ENCODE measurements at places on chromosomes 7 and 10. TPM values are rescaled to one million over a fixed set of nuclear protein-coding genes. Genes with fewer than 3 reads are reported as not detected.

DNA sequence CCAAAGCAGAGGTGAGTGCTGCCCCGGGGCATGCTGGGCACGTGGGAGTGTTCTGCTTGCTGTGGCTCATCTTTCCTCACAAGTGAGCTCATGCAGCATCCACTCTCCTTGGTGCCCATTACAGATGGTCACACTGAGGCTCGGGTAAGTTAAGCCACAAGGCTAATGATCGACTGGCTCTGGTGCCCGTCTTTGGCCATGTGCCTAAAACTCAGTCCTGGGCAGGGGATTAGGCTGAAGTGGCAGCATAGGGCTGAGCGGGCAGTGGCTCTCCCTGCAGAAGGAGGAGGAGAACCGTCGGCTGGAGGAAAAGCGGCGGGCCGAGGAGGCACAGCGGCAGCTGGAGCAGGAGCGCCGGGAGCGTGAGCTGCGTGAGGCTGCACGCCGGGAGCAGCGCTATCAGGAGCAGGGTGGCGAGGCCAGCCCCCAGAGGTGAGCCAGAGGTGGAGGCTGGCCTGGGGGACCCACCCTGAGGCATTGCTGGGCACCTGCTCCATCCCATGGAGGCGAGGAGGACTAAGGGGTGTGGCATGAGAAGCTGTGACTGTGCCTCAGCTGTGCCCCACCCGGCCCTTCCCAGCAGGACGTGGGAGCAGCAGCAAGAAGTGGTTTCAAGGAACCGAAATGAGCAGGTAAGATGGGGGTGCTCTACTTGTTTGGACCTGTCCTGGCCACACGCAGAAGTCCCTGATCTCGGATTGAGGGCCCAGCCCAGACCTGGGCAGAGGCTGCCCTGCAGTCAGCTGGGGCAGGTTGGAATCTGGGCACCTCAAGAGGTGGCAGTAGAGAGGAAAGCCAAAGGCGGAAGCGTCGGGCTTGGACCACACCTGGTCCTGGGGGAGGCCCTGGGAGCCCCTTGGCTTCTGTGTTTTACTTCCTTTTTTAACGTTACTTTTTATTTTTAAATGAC, 7.3 kb downstream of the PGAM2 start:
- DNase-seq = peak; percentile 72

The CRTAC1 gene
- 3.2 TPM for total RNA-seq

GRCh38 chr10:99888622-99889021, 106.2 kb downstream of the ABCC2 start:
- no peak for DNase-seq

DNA sequence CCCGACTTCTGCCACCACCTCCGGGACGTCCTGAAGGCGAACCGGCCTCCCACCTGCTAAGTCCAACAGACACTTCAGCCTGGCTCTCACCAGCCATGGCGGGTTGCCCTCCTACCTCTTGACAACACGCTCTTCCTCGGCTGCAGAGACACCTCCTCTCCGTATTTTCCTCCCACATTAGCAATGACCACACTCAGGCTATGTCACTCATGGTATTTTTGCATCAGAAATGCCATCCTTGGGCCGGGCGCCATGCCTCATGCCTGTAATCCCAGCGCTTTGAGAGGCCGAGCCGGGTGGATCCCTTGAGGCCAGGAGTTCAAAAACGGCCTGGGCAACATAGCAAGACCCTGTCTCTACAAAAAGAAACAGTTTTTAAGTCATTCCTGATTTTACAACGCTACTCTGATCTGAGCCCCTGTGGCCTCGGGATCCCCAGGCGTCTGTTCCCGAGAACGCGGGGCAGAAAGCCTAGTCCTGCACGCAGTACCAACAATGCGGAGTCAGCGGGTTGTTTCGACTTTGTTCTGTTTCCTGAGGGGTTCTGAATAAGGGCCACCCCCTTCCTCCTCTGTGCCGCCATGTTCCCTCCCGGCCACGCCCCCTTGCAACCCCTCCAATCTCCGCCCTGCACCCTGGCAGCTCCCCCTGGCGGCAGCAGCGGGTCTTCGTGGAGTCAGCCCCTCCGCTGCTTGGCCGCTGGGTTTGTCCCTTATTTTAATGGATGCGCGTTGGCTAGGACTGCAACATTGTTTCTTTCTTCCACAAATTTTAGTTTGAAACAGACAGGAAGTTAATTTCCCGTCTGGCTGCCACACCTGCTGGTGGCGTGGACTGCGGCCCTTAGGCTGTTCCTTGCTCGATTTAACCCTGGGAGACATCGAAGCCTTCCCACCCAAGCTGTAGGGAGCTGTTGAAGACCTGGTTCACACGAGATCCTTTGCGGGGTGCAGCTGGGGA, 9.7 kb upstream of the ZFAND2A start:
- DNase-seq = peak; percentile 89

- DNase-seq = no peak
These were observed 7.7 kb downstream of the HDAC9 start for GRCh38 chr7:18503126-18503866.

The MRLN gene
- not detected for total RNA-seq

The HYAL4 gene
- total RNA-seq = 0.32 TPM

DNA sequence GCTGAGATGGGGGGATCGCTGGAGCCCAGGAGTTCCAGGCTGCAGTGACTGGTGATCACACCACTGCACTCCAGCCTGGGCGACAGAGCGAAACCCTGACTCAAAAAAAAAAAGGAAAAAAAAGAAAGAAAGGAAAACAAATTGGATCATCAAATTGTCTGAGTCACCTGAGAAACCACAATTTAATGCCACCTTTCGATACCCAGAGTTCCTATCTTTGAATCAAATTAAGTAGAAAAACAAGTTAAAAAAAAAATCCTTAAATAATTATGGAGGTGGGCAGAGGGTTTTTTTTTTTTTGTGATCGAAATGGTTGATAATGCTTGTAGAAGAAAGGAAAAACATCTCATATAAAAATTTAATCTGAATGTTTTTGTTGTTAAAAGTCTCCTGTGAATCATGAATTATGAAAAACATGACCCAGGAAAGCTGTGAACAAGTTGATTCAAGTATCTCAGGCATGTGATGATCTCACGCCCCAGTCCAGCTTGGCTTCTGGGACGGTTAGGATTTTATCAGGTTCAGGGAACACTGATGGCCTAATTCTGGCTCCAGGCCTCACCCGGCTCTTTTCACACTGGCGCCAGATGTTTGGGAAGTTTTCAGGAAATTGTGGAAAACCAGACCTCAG, 25.3 kb upstream of the CUX1 start:
- peak; percentile 72 for DNase-seq

- DNase-seq = no peak
These were observed 31.8 kb downstream of the KLRG2 start for GRCh38 chr7:139451638-139452037.

DNA sequence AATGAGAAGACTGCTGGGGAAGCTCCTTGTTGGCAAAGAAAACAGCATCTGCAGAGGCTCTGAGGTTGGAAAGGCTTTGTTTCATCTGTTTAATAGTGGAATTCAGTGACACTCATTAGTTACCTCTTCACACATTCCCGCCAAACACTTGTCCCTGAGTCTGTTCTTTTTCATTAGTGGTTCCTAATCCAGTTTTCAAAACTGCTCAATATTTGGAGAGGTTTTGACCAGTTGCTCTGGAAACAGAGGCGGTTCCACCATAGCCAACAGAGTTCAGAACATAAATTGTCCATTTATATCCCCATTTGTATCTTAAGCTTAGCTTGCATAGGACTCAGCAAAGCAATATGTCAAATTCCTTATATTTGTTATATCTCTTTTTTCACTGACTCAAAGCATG, 754.6 kb downstream of the AUTS2 start:
- no peak for DNase-seq

GRCh38 chr10:114632869-114633715, 25.0 kb downstream of the ABLIM1 start:
- no peak for DNase-seq

The TUBB8 gene
- total RNA-seq = not detected

The TFR2 gene
- total RNA-seq = 0.13 TPM

DNA sequence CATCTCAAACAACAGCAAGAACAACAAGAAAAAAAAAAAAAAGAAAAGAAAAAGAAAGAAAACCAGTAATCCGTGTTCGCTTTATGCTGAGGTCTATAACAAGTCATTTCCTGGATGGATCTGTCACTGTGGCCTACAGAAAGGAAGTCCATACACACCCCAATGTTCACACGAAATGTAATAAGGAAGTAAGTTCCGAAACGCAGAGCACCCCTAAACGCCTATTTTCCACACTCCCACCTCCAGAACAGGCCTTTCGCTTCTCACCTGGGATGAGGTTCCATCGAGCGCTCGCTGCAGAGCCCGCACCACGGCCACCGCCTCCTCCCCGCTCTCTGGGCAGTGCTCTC, 735 bp downstream of the ZNF394 start:
- DNase-seq = no peak

GRCh38 chr7:148535217-148535616, 55.3 kb upstream of the C7orf33 start:
- DNase-seq = no peak

DNA sequence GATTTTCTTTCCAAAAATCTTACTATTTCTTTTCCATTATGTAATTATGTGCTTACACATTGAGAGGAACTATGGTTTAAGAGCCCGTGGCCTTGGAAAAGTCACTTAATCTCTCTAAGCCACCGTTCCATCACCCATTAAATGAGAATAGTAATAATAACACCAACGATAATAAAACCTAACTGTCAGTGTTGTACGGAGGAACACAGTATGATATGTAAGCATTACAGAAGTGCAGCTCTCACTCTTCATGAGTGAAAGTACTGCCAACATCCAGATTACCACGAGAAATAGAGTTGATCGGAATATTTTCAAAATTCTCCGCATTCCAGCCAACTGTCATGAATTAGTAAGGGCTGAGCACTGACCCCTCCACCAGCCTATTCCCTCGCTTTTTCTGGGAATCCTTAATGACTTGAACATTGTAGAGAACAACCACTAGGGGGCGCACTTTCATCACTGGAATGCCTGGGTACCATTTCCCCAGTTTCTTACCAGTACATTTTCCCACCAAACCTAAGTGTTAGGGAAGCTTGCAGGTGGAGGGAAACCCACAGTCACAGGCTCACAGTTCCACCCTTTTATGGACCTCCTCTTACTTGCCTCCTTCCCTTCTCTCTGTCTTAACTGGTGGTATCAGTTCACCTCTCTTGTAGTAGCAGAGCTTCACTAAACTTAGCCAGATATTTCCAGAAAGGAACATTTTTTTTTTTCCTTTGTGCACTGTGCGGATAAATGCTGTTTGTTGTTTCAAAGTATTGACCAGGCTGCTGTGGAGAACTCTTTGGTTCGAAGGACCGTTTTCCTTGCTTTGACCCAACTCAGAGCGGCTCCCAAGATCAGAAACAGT, 27.8 kb downstream of the NKX2-3 start:
- no peak for DNase-seq

- DNase-seq = no peak
These were observed 21.5 kb upstream of the NPVF start for GRCh38 chr7:25249772-25250171.

The TAS2R3 gene
- total RNA-seq = 0.35 TPM

GRCh38 chr10:48640326-48640725, 35.5 kb upstream of the ARHGAP22 start:
- no peak for DNase-seq

The TMEM184A gene
- 0.08 TPM for total RNA-seq

- DNase-seq = no peak
These were observed 48.3 kb upstream of the TMEM236 start for GRCh38 chr10:17703706-17704105.

DNA sequence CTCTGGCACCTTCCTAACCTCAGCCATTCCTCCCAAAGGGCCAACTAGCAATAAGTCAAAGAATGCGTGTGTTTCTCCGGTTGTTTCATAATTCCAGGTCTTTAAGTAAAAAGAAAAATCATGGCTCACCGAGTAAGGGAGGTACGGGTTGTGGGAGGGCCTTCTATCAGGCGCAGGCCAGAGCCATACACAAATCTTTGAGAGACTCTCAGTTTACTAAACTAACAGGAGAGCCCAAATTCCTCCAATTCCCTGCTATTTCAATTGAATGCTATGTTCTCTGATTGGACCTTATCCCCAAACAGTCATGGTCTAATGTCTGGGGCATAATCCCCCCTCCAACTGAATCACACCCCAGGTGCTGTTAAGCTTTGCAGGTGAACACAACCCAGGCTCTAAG, 26.2 kb upstream of the SLF2 start:
- no peak for DNase-seq

The PRPS1L1 gene
- not detected for total RNA-seq

GRCh38 chr7:25386311-25386744, 158.0 kb upstream of the NPVF start:
- DNase-seq = no peak

The OR2A12 gene
- not detected for total RNA-seq

DNA sequence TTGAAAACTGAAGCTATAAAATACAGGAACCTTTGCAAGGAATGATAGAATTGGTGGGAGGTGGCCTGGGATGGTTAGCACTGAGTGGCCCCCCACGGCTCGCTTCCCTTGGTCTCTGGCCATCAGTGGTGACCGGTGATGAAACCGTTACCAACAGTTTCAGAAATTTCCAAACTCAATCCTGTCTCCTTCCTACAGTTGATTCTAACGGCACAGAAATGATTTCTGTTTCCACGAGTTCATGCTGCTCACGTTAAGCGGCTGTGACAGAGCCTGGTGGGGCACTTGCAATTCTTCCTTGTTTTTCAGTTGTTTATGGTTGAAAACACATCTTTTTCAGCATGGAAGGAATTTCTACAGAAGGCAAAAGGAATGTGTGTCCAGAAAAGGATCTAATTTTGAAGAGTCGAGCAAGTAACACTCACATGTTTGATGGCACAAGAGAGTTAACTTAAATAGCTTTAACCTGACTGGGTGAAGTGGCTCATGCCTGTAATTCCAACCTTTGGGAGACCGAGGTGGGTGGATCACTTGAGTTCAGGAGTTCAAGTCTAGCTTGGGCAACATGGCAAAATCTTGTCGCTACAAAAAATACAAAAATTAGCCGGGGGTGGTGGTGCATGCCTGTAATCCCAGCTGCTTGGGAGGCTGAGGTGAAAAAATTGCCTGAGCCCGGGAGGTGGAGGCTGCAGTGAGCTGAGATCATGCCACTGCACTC, 100.1 kb downstream of the DNAJB6 start:
- no peak for DNase-seq

DNA sequence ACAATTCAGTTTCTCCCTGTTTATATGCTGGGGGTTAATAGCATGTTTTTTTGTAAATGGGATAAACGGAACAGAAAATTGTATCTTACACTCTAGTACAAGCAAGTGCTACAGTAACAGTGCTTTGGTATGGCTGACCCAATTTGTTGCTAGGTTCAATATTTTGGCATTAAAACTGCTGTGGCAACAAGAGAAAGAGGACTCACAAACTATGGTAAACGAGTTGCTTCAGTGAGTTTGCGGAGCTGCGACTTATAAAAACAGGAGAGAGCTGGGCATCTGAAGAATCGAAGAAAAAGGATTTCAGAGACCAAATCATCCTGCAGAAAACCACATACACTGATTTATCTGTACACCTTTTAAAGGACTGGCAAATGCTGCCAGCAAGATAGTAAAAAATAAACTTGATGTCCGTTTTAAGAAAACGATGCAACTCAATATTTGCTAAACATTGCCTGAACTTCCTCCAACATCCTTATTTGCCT, 2.2 kb downstream of the GLUD1 start:
- DNase-seq = no peak
